ENCODE measurements at places on chromosomes 3 and 15. TPM values are rescaled to one million over a fixed set of nuclear protein-coding genes. Genes with fewer than 3 reads are reported as not detected.

Gene DNAJA4
- total RNA-seq, result not detected

Gene SNTN
- total RNA-seq, result not detected

Gene EFHB
- total RNA-seq, result 0.41 TPM

Gene ADGRG7
- total RNA-seq, result not detected

Gene SCN5A
- total RNA-seq, result 0.70 TPM

Gene PRRT3
- total RNA-seq, result 1.5 TPM

Gene DPH6
- 14.6 TPM for total RNA-seq

Gene TRANK1
- 3.1 TPM for total RNA-seq

Gene DUOXA2
- total RNA-seq, result not detected

Gene CPNE4
- 5.0 TPM for total RNA-seq

Gene ZNF620
- 2.3 TPM for total RNA-seq

Gene ANKRD63
- 0.19 TPM for total RNA-seq

Gene WDR72
- total RNA-seq, result 5.5 TPM

Gene CAPN3
- not detected for total RNA-seq

Gene KBTBD8
- total RNA-seq, result 0.45 TPM

Gene ZNF860
- total RNA-seq, result 1.4 TPM

Gene GPR176
- 11.0 TPM for total RNA-seq

Gene GRM2
- total RNA-seq, result not detected

Gene MFN1
- total RNA-seq, result 18.9 TPM

Gene ARPP21
- total RNA-seq, result not detected

Gene AADACL2
- not detected for total RNA-seq

Gene ACTL6A
- total RNA-seq, result 52.9 TPM

Gene C3orf18
- total RNA-seq, result 2.6 TPM

Gene ARL13B
- 11.9 TPM for total RNA-seq

Gene IL17RC
- total RNA-seq, result 12.9 TPM

Gene MUC20
- 0.56 TPM for total RNA-seq

Gene PIGX
- 31.5 TPM for total RNA-seq

Gene MORC1
- total RNA-seq, result not detected

Gene SI
- total RNA-seq, result not detected

Gene PLCH1
- total RNA-seq, result 1.1 TPM

Gene ANKRD34C
- total RNA-seq, result not detected

Gene ADIPOQ
- total RNA-seq, result not detected

Gene ALDH1A3
- total RNA-seq, result 31.2 TPM

Gene MLF1
- total RNA-seq, result 24.0 TPM

Gene LRIG1
- 4.8 TPM for total RNA-seq

Gene TCAIM
- total RNA-seq, result 7.9 TPM

Gene UROC1
- total RNA-seq, result not detected

Gene EID1
- 112 TPM for total RNA-seq

Gene TRIM42
- total RNA-seq, result not detected

Gene ZPLD1
- total RNA-seq, result not detected

Gene PTPRG
- 2.3 TPM for total RNA-seq

Gene FBN1
- 8.2 TPM for total RNA-seq

Gene CYP1A2
- total RNA-seq, result not detected

Gene GOLGA8T
- total RNA-seq, result 1.6 TPM

Data from A549 treated with CpdA at 1 μM for 4 hours (cell line).